Activated CD4-positive, alpha-beta memory T cell treated with anti-CD3 and anti-CD28 coated beads, Interleukin-2, amount 10 ng/mL, durations not matched to agents 7 days and 5 days (primary cell): ENCODE measurements at places on chromosomes 7 and 10. TPM values are rescaled to one million over a fixed set of nuclear protein-coding genes. Genes with fewer than 3 reads are reported as not detected.

The OPALIN gene
- total RNA-seq: not detected

The SRRT gene
- 205 TPM for total RNA-seq

The TMEM176B gene
- not detected for total RNA-seq

The LIPJ gene
- total RNA-seq: not detected

The SNCG gene
- not detected for total RNA-seq

The GALNT17 gene
- not detected for total RNA-seq

The NPTX2 gene
- not detected for total RNA-seq

The FAM25A gene
- total RNA-seq: not detected

The UNCX gene
- total RNA-seq: not detected

The CACNB2 gene
- not detected for total RNA-seq

The SNX10 gene
- total RNA-seq: 42.4 TPM

The LYZL1 gene
- not detected for total RNA-seq

The ZNF804B gene
- total RNA-seq: not detected

The FKBP9 gene
- total RNA-seq: 0.98 TPM

The METTL2B gene
- 27.8 TPM for total RNA-seq

The TFPI2 gene
- total RNA-seq: not detected

The KNDC1 gene
- 0.55 TPM for total RNA-seq

The AKR1C4 gene
- not detected for total RNA-seq

The LHPP gene
- 20.7 TPM for total RNA-seq

The UBTD1 gene
- 1.4 TPM for total RNA-seq

The TEX47 gene
- total RNA-seq: not detected

The TRPV6 gene
- not detected for total RNA-seq

The PLEKHS1 gene
- not detected for total RNA-seq

The LRGUK gene
- total RNA-seq: not detected

The ADARB2 gene
- 2.5 TPM for total RNA-seq

The FKBP6 gene
- not detected for total RNA-seq

The NPC1L1 gene
- total RNA-seq: not detected

The LRRD1 gene
- total RNA-seq: not detected

The ZNF138 gene
- 8.3 TPM for total RNA-seq
